ENCODE measurements at places on chromosomes 11 and 22.

- no peak for DNase-seq
Observed at GRCh38 chr11:110838808-110839207, 126.6 kb upstream of the ARHGAP20 start.

DNA sequence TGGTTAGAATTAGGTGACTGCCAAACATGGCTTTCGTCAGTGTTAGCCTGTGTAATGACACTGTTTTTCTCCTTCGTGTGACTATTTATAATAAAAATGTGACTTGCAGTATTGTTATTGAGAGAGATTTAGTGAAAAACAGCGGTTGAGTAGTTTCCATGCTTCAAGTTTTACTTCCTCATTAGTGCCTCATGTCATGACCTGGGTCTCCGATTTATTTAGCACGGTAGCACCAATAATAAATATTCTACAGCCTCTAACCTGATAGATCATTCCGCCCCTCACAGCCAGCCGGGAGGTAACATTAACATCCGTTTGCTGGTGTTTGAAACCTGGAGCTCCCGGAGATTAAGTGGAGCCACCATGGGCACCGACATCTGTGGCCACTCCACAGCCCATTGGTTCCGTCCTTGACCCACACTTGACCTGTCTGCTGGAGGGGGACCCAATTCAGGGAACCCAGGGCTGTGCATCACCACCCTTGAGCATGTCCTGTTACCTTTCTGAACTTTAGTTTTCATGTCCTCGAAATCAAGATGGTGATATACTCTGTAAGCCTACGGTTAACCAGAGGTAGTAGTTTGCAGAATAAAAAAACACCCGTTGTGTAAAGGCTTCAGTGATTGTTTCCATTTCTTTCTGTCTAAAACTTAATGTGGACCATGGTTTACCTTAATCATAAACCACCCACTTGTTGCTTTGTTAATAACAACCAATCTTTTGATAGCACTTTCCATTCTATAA is 104.1 kb downstream of the ATXN10 start:
- no peak for DNase-seq

DNA sequence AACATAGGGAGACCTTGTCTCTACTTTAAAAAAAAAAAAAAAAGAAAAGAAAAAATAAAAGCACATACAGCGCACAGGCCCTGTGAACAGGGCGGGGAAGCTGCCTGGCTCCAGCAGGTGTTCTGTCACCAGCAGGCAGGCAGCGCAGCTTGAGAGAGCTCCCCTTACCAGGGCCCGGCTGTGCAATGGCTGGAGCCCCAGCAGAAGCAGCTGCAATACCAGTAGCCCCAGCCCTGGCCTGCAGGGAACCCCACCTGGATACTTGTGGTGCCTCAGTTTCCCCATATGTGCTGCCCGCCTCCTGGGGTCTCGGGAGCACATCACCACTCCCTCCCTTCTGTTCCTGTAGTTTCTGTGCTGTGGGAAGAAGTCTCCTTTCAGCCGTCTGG is 12.3 kb downstream of the TSPAN32 start:
- DNase-seq = no peak

- peak; percentile 84 for DNase-seq
Observed at GRCh38 chr22:44080936-44081861, 57.1 kb downstream of the PARVB start.

- peak; percentile 19 for DNase-seq
Observed at GRCh38 chr11:72760539-72761405, 8.6 kb upstream of the ARAP1 start.

All from dermis blood vessel endothelial cell (primary cell).